GOT3 (cell line): ENCODE measurements at places on chromosomes 1 and 21.

DNA sequence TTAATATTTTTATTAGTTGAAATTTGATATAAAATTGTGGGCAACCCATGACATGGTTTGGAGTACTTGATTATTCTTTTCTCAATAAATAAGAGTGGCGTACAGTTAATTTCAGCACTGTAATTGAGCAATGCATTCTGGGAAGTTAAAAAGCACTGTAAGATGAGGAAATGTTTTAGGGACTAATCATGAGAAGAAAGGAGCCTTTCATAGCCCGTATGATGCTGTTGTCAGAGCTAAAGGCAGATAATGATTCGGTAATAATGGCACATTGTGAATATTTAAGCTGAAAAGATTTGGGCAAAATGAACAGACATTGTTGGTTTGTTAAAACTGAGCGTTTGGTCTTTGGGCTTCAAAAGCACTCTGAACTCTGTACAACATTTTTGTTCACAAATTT lies 139.3 kb downstream of the NFIA start:
- DNase-seq, result no peak

DNA sequence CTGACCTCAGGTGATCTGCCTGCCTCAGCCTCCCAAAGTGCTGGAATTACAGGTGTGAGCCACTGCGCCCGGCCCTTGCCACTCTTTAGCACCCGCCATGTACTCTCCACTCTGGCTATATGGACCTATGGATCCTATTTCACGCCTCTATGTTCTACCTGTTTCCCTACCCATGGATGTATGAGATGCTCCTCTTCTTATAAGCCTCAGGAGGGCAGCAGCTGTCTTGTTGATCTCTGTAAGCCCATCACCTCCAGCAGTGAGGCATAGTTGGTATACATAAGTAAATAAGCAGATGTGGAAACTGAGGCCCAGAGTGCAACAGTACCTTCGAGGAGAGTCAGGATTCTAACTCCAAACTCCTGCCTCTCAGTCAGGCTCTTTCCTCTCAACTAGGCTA lies 24.7 kb upstream of the ARTN start:
- DNase-seq, result no peak

DNA sequence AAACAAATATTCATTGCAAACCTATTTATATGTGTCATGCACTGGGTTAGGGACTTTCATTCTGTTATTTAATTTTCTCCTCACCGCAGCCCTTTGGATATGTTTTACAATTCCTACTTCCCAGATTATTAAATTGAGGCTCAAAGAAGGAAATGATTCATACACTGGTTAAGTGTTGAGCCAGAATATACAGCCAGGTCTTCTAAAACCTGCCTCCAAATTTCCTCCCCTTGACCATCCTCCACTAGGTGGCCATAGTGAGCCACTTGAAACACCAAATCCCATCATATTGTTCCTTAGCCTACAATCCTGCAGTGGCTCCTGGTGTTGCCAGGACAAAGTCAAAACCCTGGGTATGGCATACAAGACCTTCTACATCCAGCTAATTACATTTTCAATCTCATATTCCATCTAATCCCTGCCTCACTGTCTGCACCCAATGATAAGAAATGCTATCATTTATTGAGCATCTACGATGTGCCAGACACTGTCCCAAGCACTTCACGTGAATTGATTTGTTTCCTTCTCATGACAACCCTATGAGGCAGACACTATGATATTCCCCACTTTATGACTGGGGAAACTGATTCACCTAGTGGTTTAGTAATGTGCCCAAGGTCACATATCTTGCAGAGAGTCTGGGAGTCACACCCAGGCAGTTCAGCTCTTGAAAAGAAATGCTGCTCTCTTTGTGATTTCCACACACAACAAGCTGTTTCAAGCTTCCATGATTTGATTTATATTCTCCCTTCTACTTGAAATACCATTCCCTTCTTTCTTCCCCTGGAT lies 23.6 kb upstream of the KIRREL1 start:
- no peak for DNase-seq

DNA sequence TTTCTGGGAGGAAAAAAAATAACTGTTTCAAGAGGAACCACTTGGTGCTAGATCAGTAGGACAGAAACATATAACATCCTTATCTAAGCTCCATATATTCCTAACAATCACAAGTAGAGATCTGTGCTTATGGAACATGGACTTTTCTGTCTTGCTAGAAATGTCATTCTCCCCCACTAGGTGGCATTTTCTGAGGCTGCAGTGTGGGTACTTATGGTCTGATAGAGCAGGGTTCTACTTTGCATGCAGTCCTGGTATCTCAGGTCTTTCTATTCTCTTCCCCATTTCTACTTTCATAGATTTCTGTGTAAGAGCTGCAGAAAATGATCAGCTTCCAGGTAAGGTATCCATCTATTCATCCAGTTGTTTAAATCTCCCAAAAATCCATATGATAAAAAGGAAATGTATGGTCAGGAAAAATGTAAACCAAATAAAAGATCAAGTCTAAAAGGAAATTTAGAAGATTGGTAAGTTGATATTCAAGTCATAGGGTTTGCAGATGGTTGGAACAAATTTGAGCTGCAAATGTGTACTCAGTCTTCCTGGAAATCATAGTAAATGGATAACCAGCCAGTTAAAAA lies 1.5 kb downstream of the ZNF684 start:
- no peak for DNase-seq

DNA sequence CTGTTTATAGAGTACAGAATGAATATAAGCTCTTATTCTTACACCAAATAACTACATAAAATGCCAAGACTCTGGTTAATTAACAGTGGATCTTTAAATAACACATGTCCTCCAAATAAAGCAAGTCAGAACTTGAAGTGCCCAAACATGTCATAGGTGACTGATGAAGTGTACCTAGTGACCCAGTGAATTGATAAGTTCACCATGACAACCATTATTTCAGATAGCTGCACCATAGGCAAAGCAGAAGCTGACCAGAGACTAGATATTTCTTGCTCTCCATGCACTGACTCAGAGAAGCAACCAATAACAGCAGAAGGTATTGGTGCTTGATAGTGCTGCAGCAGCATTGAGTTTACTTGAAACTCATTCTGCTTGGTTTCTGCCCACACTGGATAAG lies 192.1 kb downstream of the DUSP10 start:
- no peak for DNase-seq

DNA sequence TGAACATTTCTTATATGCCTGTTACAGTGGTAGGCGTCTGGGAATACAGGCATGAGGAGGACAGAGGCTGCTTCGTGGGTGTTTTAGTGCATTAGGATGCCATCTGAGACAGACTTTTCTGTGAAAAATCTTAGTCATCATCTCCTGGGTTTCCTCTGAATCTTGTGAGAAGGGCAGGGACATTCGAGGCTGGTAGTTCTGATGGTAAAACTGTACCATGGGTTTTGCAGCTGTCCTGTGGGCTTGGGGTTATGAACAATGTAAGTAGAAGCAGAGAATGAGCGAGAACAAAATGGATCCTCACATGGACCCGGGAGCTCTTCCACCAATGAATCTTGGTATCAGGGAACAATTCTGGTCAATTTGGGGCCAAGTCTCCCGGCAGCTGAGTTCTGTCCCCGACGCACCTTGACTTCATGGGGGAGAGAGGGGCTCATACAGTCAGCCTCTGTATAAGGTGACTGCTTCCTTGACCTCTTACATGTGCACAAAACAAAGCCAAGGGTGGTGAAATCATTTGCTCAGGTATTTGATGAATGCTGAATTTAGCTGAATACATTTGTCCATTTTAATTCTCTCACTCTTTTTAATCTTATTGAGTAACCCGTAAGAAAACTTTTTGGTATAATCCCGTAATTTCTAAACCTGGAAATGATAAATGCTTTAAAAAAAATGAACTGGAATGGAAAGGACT lies 63.6 kb upstream of the ERRFI1 start:
- no peak for DNase-seq

- no peak for DNase-seq
Observed at GRCh38 chr1:40825435-40825788, 36.8 kb downstream of the CITED4 start.

DNA sequence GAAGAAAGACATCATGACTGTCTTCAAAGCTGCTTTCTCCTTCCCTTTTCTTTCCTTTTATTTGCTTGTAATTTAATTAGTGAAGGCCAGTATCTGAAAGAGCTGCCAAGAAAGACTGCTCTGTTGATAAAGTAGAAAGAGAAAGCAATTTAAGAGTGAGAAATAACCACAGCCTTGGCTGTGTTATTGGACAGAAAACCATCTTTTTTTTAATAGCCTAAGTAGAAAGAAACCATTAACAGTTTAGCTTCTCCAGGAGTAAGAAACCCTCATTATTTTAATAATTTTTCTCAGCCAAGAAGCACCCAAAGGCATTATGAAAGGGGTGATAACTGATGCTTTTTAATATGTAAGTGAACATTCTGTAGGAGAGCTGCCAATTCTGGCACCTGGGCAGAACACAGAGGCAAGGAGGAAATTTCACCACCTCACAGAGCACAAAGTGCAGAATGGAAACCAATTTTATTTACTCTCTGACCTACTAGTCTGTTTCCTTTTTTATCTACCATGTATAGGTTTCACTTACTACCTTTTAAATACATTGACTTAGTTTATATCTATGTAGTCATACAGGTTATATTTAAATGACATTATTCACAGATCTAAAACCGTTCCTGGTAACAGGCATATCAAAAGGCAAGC lies 703.2 kb downstream of the MRPL39 start:
- DNase-seq, result no peak

- DNase-seq, result no peak
Observed at GRCh38 chr1:153678519-153679336, at the start of gene NPR1. Gene NPR1 (plus strand): TSS chr1:153678688. CDS start chr1:153679109, 421 bp downstream.

DNA sequence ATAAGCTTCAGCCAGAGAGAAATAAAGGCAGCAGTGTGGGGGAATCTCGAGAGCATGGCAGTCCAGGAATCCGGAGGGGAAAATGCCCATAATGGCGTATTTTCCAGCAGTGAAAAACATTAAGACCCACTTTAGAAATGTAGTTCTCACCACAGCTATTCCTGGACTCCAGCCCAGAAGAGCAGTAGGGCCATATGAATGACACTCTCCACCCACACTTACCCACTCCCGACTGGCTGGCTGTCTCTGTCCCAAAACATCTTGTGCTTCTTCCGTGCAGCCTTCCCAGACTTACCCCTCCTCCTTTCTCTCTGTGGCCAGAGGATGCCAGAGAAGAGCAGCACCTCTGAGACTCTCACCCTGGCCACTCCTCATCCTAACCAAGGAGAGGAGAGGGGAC lies 56.4 kb downstream of the TRABD2B start:
- no peak for DNase-seq

- DNase-seq, result no peak
Observed at GRCh38 chr1:7564137-7564536, 207.0 kb upstream of the VAMP3 start.

DNA sequence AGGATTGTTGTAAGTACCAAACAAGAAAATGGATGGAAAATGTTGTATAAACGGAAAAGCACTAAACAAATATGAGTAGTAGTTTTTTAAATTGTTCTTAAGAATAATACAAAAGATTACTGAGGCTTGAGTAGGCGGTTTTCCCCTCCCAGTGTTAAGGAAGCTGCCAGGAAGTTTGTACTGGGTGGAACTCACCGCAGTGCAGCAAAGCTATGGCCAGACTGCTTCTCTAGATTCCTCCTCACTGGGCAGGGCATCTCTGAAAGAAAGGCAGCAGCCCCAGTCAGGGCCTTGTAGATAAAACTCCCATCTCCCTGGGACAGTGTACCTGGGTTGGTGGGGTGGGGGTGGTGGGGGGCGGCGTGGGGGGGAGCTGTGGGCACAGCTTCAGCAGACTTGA lies 58.7 kb downstream of the XCL2 start:
- DNase-seq, result no peak

DNA sequence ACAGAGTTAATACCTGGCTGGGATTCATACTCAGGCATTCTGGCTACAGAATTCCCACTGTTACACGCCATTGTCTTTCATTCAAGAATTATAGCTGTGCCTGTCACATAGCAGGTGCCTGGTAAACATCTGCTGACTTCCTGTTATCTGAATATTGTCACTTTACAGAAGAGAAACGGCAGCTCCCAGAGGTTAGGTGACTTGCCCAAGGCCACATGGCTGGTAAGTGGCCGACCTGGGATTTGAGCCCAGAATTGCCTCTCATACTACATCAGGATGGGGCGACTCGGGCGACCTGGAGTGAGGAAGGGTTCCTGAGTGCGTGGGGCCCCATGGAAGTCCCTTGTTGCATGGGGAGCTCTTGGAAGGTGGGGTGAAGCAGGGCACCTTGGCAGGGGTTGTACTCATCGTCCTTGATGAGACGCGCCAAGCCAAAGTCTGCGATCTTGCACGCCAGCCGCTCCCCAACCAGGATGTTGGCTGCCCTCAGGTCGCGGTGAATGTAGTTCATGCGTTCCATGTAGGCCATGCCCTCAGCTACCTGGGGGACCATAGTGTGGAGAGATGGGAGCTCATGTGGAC lies 10.2 kb upstream of the AHDC1 start:
- no peak for DNase-seq

DNA sequence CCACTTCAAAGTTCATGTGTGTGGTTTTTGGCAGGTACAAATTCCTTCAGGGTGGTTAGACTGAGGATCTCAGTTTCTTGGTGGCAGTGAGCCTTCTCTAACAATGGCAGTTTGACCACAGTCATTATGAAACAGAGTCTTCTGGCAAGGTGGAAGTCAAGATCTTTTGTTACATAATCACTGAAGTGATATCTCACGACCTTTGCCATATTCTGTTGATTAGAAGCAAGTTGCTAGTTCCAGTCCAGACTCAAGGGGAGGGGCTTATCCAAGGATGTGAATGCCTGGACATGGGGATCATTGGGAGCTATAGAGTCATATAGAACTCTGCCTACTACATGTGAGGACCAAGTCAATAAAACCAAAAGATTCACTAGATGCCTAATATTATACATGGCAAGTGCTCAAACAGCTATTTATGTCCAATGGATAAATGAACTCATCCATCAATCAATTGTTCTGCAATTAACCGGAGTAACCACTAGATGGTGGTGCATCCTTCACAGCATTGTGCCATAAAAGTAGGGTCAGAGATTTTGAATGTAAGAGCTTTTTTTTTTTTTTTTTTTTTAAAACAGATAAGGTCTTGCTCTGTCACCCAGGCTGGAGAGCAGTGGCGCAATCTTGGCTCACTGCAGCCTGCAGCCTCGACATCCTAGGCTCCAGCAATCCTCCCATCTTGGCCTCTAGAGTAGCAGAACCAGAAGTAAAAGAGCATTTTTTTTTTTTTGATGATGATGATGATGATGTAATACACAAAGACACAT lies 131.9 kb downstream of the CRB1 start:
- no peak for DNase-seq
